ENCODE measurements at places on chromosomes 11 and 22. TPM values are rescaled to one million over a fixed set of nuclear protein-coding genes. Genes with fewer than 3 reads are reported as not detected.

DNA sequence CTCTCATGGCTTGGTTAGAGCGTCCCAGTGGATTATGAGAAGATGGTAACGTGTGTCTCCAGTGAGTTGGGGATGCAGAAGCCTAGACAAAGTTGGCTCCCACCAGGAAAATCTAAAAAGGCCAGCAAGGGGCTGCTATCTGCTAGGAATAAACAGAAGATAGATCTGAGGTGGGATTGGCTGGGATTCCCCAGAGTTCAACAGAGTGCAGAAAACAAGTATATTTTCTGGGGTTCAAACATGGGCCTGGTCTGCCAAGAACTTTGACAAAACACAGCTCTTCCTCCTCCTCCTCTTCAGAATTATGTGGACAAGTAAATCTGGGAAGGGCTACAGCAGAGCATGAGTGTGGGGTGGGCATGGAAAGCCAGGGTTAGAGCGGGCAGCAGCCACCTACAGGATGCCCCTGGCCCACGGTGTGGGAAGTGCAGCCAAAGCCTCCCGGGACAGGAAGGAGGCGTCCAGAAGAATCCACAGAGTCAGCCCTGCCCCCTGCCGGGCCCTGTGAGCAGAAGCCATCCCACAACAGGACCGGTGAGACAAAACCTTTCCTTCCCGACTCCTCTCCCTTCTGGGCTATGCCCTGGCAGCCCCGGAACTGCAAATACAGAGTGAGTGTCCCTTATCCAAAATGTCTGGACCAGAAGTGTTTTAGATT lies 67.1 kb downstream of the CD82 start:
- DNase-seq: no peak

DNA sequence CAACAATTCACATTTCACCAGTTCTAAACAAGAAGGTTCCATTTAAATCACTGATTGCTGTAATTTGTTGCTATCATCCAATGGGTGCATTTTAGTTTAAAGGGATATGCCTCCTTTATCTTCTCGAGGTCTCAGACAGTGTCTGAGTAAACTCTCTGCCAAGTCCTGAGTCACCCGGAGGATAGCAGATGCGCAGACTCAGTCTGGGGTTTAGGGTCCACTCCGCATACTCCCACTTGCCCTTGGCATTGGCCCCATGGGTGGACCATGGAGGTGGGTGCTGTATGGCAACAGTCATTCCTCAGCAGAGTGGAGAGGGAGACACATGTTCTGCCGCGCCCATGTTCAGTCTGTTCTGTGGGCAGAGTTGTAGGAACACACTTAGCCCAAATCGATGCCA lies 65.4 kb upstream of the CRTAM start:
- no peak for DNase-seq

GRCh38 chr11:121235057-121235456 lies 57.5 kb upstream of the SC5D start:
- no peak for DNase-seq

DNA sequence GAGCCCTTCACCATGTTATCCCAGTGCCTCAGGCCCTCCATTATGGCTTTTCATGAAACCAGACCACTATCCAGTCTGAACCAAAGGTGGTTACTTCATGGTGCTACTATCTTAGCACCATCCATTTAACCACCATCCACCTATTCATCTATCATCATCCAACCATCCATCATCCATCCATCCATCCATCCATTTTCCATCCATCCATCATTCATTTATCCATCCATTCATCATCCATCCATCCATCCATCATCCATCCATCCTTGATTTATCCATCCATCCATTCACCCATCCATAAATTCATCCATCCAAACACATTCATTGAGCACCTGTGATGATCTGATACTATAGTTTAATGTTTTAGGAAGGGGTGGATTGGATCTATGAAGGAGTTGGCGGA lies 93.5 kb downstream of the CCDC81 start:
- DNase-seq: no peak

DNA sequence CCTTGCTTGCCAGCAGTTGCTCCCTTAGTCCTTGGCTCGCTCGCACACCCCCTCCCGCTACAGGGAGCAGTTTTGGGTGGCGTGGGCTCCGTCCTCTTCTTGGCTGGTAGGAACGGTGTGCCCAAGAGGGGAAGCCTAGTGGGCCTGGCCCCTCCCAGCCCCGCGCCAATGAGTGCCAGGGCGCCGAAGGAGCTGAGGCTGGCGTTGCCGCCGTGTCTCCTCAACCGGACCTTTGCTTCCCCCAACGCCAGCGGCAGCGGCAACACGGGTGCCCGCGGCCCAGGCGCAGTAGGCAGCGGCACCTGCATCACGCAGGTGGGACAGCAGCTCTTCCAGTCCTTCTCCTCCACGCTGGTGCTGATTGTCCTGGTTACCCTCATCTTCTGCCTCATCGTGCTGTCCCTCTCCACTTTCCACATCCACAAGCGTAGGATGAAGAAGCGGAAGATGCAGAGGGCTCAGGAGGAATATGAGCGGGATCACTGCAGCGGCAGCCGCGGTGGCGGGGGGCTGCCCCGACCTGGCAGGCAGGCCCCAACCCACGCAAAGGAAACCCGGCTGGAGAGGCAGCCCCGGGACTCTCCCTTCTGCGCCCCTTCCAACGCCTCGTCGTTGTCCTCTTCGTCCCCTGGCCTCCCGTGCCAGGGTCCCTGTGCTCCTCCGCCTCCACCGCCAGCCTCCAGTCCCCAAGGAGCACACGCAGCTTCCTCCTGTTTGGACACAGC lies 1.6 kb downstream of the C11orf87 start:
- DNase-seq: no peak

The C11orf42 gene
- total RNA-seq: not detected

The A4GALT gene
- not detected for total RNA-seq

GRCh38 chr11:111526501-111526900 lies 11.9 kb downstream of the HOATZ start:
- DNase-seq: no peak

DNA sequence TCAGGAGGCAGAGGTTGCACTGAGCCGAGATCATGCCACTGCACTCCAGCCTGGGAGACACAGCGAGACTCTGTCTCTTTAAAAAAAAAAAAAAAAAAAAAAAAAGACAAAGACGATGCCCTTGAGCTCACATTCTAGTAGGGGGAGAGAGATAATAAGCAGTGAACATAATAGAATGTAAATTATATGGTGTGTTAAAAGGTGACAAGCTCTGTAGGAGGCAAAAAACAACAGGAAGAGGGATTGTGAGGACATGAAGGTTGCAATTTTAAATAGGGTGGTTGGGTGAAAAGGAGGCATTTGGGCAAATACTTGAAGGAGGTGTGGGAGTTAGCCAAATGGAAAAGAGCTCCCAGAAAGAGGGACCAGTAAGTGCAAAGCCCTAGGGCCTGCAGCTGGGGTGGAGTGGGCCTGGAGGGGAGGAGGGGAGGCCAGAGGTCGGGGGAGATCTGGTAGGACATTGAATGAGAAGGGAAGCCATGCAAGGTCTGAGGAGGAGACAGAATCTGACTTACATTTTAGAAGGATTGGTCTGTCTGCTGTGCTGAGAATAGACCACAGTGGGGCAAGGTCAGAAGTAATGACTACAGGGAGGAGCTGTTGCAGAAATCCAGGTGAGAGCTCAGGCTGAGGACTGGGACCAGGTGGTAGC lies 26.6 kb downstream of the P2RY2 start:
- DNase-seq: no peak

GRCh38 chr11:26779074-26779865 lies 57.4 kb upstream of the SLC5A12 start:
- no peak for DNase-seq

GRCh38 chr11:45413156-45413858 lies 127.2 kb upstream of the SYT13 start:
- DNase-seq: no peak

The TMEM151A gene
- total RNA-seq: 0.32 TPM

DNA sequence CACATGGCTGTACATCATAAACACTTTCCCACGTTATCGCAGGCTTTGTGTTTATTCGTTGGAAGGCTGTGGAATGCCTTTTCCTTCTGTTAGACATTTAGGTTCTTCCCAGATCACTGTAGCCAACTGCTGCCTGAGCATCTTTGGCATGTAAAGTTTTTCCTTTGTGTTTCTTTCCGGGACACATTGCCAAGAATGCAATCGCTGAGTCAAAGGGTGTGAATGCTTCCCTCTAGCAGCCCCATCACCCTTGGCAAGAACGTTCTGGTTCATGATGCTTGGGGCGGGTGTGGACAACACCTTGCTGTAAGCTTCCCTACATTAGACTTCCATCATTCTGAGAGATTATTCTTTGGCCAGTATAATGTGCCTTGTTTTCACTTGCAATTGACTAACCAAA lies 136.2 kb downstream of the OSBP2 start:
- DNase-seq: no peak

- no peak for DNase-seq
Observed at GRCh38 chr22:50268655-50269113, 1.5 kb downstream of the MAPK11 start.

- DNase-seq: no peak
Observed at GRCh38 chr11:86869966-86870570, 69.7 kb downstream of the PRSS23 start.

GRCh38 chr11:79242616-79243015 lies 198.2 kb downstream of the TENM4 start:
- no peak for DNase-seq

The NXPE2 gene
- total RNA-seq: not detected

The OR51B5 gene
- not detected for total RNA-seq
